ENCODE measurements at places on chromosomes 4 and X.

GRCh38 chrX:24153178-24153795, 3.8 kb downstream of the ZFX start:
- DNase-seq: no peak

DNA sequence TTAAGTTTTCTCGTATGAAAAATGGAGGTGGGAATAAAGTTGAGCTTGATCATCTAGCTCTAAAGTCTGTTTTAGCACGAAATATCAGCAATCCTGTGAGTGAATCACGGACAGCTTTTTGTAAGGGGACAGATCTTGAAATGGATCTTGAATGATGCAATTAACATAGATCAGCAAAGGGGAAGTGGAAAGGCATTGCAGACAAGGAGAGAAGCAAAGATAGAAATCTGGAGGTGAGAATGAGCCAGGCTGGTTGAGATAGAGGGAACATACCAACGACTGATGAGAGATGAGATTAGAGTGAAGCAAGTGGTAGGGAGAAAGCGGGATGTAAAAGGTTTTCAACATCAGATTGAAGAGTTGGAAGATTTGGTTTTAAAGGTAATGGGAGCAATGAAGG, 4.6 kb upstream of the DGKK start:
- DNase-seq: no peak

DNA sequence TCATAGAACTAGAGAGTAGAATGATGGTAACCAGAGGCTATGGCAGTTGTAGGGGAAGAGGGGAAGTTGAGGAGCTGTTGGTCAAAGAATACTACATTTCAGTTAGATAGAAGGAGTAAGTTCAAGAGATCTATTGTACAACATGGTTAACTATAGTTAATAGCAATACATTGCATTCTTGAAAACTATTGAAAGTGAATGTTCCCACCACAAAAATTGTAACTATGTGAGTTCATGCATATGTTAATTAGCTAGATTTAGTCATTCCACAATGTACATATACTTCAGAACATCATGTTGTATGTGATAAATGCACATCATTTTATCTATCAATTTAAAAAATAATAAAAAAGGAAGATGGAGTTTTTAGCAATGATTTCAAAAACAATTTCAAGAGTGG, 125.3 kb upstream of the IL15 start:
- no peak for DNase-seq

DNA sequence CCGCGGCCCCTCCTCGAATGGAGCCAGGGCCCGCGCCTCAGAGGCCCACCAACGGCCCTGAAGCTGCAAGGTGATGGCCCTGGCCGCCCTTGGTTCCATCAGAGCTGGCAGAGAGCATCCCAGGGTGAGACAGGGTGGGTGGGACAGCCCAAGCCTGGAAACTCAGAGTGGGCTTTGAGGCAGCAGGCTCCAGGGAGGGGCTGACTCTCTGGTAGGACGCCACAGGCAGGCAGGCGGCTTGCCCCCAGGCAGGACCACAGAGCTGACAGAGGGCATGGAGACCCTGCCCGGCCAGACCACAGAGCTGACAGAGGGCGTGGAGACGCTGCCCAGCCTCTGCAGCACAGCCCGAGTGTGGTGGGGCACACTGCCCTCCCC, 4.8 kb downstream of the MYL5 start:
- no peak for DNase-seq

DNA sequence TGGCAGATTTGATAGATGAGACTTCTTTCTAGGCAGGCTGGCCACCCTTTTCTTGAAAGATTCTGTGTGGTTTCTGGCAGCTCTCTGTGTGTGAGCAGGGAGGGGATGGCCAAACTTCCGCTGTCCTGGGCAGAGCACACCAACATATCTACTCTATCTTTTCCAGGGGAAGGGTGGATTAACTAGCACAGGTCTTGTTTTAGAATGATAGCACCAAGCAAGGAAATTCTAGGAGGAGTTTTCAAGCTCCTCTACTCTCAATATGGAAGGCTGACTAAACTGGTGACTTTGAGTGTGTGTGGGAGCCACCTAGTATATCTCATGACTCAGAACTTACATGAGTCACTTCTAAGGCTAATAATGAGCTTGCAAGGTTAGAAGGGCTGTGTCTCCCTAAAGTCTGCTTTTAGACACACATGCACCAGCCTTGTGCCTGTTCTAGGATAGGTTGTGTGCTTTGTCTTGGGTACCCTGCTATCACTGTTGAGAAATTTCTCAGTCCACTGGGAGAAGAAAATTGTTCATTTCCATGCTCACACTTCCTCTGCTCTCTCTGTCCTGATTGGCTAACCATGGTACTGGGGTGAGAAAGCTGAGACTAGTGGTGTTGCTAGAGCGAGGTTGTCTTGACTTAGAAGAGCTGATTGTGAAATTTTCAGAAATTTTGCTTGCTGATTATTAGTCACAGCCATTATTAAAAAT, 72.9 kb downstream of the YIPF6 start:
- no peak for DNase-seq

- DNase-seq: no peak
Measured at GRCh38 chrX:153379971-153380581, 21.1 kb downstream of the PNMA6E start.

DNA sequence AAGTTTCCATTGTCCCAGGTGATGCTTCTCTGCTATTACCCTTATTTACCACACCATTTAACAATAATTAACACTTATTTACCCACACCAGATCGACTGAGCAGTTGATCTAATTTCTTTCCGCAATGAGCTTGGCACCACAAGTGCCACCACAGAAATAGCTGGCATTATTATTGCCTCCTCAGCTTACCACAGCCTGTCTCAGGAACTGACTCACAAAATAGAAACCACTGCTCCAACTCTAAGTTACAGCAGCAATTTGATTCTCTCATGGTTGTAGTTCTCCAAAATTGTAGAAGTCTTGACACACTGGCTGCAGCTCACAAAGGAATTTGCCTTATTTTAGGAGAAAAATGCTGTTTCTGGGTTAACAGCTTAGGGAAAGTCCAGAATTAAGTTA, 22.5 kb downstream of the ZNF721 start:
- DNase-seq: no peak

GRCh38 chrX:56125946-56126345, 106.2 kb upstream of the KLF8 start:
- DNase-seq: no peak

- DNase-seq: no peak
Measured at GRCh38 chr4:171718069-171718468, 95.1 kb upstream of the GALNTL6 start.

GRCh38 chr4:164326056-164326455, 427.9 kb upstream of the SMIM31 start:
- no peak for DNase-seq

DNA sequence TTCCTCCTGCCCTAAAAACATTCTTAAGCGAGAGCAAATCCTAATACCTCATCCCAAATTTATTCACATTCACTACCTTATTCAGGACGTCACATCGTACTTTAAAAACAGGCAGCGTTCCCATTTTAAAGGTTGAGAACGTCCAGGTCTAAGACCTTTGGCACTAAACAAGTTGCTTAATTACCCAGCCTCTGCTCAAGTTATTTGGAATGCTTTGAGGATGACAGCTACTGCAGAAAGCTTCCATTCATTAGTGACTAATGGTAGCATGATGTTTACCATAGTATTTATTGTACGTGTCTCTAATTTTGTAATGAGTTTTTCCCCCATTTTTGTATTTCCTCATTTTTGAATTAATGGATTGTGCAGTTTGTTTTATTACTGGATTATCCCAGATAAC, 1.5 kb downstream of the USP38 start:
- DNase-seq: no peak

DNA sequence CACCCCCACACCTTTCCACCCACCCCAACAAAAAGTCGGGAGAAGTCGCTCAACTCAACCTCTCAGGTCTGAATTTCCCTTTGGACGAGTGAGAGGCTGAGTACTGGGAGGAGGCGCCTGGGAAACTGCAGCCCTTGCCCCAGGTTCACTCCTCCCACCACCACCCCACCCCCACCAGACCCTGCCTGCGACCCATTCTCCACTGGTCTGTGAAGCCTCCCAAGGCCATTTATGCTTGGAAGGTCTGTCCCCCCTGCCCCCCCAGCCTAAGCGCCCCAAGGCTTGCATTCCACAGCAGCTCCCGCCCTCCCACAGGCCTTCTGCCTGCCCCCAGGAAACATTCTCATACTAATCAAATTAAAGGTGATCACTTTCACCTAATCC, 27.2 kb downstream of the ELF4 start:
- DNase-seq: no peak

- DNase-seq: no peak
Measured at GRCh38 chrX:71102292-71102691, 4.2 kb downstream of the CXorf65 start.

DNA sequence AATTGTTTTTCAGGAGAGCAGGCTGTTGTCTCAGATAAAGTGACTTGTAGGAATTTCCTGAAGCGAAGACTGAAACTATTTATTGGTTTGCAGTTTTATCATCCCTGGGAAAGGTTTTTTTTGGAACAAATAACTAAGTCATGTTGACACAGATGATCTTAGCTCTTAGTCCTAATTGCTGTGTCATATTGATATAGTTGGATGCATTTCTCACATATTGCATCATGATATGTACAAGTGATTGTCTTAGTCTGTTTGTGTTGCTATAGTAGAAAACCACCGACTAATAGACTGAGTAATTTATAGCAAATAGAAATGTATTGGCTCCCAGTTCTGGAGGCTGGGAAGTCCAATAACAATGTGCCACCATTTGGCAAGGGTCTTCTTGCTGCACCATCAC, 397.5 kb upstream of the PPP1R2C start:
- no peak for DNase-seq

GRCh38 chr4:130074096-130074495, 978.1 kb downstream of the C4orf33 start:
- DNase-seq: no peak

DNA sequence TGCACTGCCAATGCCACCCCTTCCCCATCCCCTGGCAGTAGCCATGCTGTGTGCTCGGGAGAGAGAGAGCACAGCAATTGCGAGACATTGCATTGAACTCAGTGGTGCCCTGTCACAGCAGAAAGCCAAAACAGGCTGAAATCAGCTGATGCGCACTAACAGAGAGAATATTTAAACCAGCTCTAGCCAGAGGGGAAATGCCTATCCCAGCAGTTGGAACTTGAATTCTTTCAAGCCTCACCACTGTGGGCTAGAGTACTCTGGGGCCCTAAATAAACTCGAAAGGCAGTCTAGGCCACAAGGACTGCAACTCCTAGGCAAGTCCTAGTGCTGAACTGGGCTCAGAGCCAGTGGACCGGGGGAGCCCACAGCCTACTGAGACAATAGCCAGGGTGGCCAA, 17.7 kb upstream of the RP2 start:
- no peak for DNase-seq

- no peak for DNase-seq
Measured at GRCh38 chrX:13093529-13094140, 49.2 kb upstream of the FAM9C start.

DNA sequence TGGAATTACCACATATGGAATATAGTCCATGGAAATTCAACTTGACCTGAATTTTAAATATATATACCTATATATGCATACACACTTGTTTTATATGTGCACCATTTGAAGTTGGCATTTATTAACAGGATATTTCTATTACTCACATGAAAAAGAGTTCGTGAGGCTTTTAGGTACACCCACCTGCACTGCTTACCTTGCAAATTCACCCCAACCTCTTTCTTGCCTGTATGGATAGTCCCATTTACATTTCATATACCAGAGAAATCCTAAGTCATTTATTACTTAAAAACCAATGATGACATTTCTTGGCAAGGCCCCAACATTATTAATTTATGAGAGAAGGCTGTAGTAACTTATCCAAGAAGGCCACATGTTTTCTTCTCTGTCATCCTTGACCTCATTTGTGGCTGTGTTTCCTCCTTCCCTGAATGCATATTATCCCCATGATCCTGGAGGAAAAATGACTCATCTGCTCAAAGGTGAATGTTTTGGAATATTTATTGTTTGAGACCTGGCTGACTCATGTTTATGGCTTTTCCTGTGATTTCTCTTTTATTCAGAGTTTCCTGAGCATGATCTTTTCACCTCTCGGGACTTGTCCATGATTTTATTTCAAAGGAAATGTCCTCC, 62.2 kb upstream of the FAM241A start:
- DNase-seq: no peak

GRCh38 chr4:85812776-85813175, 337.8 kb downstream of the ARHGAP24 start:
- no peak for DNase-seq

DNA sequence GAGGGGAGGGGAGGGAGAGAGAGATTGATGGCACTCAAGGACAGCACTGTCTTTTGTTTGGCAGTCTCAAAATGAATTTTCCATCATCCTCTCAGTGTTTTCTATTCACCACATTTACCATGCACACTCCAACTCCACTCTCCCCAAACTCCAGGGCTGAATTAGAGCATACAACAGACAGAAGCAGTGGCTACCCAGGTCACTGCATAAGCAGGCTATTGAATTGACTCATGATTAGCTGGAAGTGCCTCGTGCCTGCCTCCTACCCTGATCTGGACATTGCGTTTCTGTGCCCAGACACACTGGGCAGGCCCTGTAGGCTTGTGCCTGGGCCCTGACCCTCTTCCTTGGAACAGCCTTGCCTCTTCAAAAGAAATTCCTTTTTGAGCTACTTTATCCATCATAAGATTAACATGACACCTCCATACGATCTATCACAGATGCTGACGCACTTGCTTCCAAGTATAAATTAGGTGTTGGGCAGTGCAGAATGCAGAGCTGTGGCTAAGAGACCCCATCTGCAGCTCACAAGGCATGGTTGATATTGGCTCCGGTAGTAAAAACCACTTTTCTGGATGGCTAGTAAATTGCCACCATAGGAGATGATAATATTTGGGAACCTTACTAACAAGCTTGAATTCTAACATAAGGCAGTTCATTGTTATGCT, 752.9 kb downstream of the RPA4 start:
- DNase-seq: no peak

Data from cerebellum (tissue), 4 donors.